RPMI7951 (cell line): ENCODE measurements at places on chromosomes 5 and 9. TPM values are rescaled to one million over a fixed set of nuclear protein-coding genes. Genes with fewer than 3 reads are reported as not detected.

- no peak for DNase-seq
Observed at GRCh38 chr5:147036691-147037245, 158.2 kb upstream of the PPP2R2B start.

DNA sequence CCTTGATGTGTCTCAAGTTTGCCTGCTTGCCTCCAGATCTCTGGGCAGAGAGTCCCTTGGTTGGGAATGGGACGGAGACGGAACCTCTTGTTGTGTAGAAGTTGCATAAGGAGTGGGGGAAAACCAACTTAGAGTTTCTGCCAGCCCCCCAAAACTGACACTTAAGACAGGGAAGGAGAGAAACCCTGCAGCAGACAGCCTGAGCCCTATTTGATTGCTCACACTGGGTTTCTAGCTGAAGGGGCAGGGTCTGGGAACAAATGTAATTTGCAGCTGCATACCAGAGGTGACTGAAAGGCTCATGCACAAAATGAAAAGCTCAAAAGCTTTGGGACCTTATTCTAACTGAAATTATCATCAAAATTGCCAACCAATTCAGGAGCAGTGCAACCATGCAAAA, 254.5 kb downstream of the RASEF start:
- DNase-seq = no peak

DNA sequence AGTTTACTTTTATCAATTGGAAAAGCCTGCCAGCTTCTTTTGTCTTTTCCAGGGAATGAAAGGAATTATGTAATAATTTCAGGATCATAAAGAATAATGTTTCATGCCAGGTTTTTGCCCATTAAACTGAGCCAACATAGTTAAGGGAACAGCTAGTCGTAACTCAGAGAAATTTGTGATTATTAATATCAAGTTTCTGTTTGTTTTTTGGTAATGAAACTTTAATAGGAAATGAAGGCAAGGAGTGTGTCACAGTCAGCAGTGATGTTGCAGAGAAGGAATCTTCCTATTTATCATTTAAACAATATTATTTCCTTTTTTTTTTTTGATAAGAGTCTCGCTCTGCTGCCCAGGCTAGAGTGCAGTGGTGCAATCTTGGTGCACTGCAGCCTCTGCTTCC, 10.7 kb downstream of the NFIL3 start:
- no peak for DNase-seq

DNA sequence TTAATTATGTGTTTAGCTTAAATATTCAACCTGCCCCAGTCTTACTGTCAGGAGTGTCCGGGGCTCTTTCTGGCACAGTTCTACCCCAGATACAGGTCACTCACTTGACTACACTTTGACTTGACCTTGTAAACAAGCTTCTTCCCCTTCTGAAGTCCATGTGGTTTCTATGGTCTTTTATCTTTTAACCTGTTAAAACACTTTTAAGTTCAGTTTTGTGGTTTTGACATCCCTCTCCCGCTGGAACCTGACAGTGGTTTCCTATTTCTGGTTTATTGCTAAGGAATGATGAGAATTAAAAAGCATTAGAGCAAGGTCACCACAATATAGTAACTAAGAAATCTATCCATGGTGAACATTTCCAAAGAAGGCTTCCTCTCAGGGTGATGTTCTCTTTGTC, 300.1 kb downstream of the TMEM167A start:
- DNase-seq = peak; percentile 15

- no peak for DNase-seq
Observed at GRCh38 chr5:172426086-172426485, 28.2 kb downstream of the SH3PXD2B start.

DNA sequence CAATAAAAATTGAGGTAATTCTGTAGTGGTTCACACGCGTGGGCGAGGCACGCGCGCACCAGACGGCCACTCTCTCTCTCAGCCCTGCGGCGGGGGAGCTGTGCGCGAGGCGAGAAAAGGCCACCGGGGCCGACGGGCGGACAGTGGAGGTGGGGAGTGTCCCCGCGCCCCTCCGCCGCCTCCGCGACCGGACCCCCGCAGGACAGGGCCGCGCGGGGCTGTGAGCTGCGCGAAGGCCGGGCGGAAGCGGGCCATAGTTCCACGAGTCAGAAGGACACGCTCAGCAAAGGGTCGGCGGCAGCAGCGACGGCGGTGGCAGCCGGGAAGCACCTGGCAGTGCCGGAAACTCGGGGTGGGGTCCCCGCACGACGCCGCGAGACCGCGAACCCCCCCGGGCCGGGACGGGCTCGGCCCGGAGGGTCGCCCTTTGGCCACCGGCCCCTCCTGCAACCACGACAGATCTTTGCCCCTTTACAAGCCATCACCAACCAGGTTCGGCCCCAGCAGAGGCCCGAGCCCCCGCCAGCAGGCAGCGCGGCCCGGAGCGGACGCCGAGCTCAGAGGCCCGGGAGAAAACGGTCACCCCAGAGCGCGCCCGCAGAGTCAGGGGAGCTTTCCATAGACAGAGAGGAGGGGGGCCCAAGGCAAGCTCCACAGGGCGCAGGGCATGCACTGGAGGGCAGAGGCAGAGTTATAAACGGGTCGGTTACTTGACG, 60.9 kb downstream of the ZNF354C start:
- no peak for DNase-seq

- DNase-seq = no peak
Observed at GRCh38 chr5:66558560-66558959, 37.6 kb upstream of the MAST4 start.

DNA sequence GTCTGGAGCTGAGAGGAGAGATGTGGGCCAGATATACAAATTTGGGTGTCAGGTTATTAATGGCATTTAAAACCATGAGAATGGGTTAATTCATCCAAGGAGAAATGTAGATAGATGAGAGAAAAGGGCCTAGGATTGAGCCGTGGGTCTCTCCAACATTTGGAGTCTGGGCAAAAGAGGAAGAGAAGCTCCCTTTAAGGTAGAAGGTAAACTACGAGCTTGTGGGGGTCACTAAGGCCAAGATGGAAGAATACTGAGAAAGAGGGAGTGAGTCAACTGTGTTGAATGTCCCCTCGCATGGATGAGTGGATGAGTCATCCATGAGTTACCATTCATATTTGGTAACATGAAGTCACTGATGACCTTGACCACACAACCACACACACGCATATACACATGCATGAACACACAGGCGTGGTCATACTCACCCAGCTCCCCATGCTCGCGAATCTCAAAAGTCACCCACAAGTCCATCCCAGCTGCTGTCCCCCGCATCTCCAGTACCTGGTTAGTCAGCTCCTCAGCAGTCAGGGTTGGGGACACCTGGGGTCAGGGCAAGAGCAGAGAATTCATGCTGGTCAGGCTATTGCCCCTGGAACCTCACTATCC, 6.8 kb upstream of the FCHSD1 start:
- DNase-seq = peak; percentile 93

DNA sequence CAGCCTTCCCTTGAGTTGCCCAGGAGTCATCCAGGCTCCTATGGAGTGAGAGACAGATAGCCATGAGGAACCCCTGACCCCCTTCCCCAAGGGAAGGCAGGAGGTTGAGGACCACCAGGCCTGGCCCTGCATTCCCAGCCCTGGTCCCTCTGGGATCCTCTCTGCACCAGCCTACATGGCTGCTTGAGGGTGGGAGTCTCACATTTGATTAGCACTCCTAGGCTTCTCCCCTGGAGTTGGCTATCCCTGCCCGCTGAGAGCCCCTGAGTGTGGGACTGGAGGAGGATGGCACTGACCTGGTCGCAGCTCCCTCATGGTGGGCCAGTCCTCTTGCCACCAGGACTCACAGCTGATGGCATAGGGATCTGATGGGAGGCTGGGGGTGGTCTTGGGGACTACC, 46.7 kb downstream of the SAR1B start:
- no peak for DNase-seq

DNA sequence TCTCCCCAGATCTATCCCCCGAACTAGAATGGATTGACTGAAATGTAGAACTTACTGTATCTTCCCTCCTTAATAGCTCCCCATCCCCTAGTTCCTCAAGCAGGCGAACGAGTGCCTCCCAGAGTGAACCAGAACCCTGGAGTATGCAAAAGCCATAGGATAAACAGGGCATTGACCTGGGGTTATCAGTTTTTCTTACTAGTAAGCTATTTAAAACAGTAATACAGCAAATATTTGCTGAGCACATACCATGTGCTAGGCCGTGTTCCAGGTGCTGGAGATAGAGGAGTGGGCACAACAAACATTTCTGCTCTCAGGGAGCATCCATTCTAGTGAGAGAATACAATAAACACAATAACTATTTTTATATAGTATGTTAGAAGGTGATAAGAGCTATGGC, 1.8 kb downstream of the SKP2 start:
- no peak for DNase-seq

DNA sequence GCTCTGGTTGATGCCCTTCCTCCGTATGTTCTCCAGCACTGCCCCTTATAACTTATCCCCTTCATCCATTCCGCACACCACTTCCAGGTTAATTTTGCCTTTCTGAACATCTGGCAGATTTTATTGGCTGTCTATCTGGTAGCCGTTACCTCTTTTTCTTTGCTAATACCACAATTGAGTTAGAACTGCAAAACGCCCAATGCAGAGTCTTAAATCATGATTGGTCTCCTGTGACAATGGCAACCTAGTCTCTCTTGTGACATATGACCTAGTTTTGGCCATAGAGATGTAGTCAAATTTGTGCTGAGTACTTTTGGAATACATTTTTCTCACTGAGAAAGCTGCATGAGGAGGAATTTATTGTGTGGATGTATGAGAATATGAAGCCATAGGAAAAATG, 365.7 kb upstream of the PRR16 start:
- no peak for DNase-seq

- no peak for DNase-seq
Observed at GRCh38 chr9:2819165-2819564, 24.7 kb downstream of the PUM3 start.

The GKAP1 gene
- total RNA-seq = 0.29 and 0.72 TPM in 2 replicates

The FGFR4 gene
- 1.9 and 2.0 TPM in 2 replicates for total RNA-seq

The GCNT4 gene
- total RNA-seq = 0.10 TPM in 1 of 2 replicates, not detected in the other

The SUB1 gene
- 391 and 400 TPM in 2 replicates for total RNA-seq
